ENCODE measurements at places on chromosomes 5 and 9.
A peak's percentile ranks its signal among the peaks of the same experiment; 100 is the strongest.

- peak; percentile 41 for DNase-seq
These were observed at the start of gene CRB2 for GRCh38 chr9:123355761-123356431. Gene CRB2 (plus strand): TSS chr9:123356197. CDS start chr9:123356261, 64 bp downstream.

- no peak for DNase-seq
These were observed 31.9 kb downstream of the PALM2AKAP2 start for GRCh38 chr9:109811876-109812275.

GRCh38 chr9:113150670-113151611, at the start of gene SLC31A2:
Gene SLC31A2 (plus strand): TSS chr9:113151007. CDS start chr9:113151075, 68 bp downstream.
- peak; percentile 94 for DNase-seq

- DNase-seq, result no peak
These were observed 2362.5 kb upstream of the WWC1 start for GRCh38 chr5:165928971-165929370.

GRCh38 chr5:41636605-41637004, 126.2 kb upstream of the PLCXD3 start:
- DNase-seq, result peak; percentile 28

DNA sequence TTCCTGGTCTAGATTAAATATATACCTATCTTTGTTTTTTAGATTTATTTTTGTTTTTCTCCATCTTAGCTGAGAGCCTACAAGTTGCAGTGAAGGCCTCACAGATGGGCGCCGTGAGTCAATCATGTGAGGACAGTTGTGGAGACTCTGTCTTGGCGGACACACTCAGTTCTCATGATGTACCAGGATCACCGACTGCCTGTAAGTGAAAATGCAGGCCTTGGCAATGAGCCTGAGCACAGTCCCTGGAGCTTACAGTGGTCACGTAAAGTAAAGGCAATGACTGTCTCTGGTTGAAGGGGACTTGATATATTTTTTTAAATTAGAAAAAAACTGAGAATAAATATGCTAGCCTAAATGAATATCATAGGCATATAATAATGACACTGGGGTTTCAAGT, 271.9 kb downstream of the ARHGEF28 start:
- no peak for DNase-seq

DNA sequence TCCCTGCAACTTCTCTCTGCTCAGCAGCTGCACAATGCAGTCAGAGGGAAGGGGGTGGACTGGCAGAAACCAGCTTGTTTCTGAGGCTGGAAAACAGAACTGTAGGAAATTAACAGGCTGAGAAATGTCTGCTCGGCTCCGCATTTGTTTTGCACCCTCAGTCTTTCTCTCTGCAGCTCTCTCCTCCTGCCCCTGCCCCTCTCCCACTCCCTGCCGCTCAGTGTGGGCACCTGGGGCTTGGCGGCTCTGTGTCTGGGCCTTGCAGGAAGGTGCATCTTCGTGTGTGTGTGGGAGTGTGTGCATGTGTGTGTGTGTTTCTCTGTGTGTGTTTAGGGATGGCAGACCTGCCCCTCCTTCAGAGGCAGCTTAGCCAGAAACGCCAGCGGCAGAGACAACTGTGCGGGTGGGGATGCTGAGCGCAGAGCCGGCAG, 53.0 kb downstream of the PCDH1 start:
- DNase-seq, result no peak

- peak; percentile 34 for DNase-seq
These were observed 204.9 kb downstream of the CHSY3 start for GRCh38 chr5:130109152-130109551.

DNA sequence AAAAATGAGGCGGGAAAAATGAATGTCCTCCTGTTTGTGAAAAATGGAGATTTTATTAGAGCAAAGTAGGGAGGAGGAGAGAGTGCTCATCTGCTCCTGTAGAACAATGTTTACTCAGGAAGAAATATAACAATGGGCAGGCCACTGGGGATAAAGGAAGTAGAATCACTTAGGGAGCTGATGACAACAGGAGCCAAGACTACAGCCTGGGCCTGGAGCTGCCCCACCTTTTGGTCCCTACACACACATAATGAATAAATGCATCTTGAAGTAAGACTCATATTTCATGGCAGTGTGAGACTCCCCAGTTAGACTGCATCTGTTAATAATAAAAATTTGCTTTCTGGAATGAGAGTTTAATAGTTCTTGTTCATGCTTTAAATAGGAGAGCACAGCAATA, 1939.8 kb downstream of the EFNA5 start:
- DNase-seq, result no peak

DNA sequence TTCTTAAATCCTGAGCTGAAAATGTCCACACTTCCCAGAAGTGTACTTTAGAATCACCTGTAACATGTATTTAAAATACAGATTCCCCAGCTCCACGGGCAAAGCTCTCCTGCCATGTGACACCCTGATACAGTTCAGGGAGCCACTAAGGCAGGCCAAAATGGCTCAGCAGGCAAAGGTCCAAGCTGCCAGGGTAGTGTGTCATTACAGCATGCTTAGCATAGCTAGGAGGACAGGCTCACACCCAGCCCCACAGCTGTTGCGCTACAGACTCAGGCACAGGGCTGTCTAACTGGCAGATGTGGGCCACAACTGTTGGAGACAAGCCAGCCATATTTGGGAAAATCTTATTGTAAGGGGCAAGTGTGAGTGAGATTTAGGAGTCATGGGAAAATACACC, 73.0 kb downstream of the C9orf85 start:
- DNase-seq, result no peak

Data from NB4 (cell line).